ENCODE measurements at places on chromosomes 3 and 15. TPM values are rescaled to one million over a fixed set of nuclear protein-coding genes. Genes with fewer than 3 reads are reported as not detected.
A peak's percentile ranks its signal among the peaks of the same experiment; 100 is the strongest.

GRCh38 chr3:113002679-113003078, 11.9 kb downstream of the GTPBP8 start:
- DNase-seq = no peak

DNA sequence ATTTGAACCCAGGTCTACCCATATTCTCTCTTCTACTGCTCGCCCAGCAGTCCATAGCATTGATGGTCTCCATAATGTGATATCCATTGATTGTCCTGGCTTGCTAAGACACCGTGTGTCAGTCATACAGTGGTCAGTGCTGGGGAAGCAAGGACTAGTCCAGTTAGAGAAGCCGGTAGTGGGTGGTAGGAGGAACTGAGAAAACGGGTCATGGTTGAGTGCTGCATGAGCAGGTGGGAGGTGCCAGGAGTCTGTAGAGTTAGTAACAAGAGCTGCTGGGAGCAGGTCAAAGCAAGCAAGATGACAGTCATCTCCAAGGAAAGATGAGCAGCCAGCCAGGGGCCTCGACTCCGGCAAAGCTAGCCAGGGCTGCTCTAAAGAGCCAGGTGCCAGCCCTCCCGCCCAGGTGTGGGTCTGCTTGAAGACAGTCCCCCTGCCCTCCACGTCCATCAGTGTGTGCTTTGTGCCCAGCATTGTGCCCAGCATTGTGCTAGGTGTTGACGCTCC, 29.5 kb upstream of the USP3 start:
- no peak for DNase-seq

GRCh38 chr3:58723173-58723572, 56.6 kb upstream of the FAM3D start:
- DNase-seq = no peak

DNA sequence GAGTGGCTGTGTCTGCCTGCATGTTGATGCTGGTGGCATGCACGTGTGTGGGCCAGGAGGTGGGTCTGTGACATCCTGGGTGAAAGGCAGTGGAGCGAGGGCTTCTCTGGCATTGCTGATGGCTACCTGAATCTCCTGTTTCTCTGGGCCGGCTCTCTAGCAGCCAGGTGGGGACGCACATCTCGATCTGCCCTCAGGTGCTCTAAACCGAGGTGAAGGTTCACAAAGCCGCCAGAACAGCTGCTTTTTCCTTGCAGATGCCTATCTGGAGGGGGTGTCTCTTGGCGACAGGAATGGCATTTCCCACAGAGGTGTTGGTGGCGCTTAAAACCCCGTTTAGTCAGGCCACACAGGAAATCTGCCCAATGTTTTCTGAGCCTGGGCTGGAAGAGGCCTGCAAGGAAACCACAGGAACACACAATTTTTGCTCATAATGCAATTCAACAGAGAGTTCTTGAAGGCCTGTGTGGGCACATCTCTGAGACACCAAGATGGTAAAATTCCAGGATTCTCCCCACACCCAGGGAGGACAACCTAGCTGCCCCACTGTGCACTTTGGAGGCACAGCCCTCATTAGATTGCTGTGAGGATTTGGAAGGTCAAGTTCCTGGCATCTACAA, 11.9 kb downstream of the TMEM158 start:
- no peak for DNase-seq

The RASGRP1 gene
- total RNA-seq = 0.67 TPM

DNA sequence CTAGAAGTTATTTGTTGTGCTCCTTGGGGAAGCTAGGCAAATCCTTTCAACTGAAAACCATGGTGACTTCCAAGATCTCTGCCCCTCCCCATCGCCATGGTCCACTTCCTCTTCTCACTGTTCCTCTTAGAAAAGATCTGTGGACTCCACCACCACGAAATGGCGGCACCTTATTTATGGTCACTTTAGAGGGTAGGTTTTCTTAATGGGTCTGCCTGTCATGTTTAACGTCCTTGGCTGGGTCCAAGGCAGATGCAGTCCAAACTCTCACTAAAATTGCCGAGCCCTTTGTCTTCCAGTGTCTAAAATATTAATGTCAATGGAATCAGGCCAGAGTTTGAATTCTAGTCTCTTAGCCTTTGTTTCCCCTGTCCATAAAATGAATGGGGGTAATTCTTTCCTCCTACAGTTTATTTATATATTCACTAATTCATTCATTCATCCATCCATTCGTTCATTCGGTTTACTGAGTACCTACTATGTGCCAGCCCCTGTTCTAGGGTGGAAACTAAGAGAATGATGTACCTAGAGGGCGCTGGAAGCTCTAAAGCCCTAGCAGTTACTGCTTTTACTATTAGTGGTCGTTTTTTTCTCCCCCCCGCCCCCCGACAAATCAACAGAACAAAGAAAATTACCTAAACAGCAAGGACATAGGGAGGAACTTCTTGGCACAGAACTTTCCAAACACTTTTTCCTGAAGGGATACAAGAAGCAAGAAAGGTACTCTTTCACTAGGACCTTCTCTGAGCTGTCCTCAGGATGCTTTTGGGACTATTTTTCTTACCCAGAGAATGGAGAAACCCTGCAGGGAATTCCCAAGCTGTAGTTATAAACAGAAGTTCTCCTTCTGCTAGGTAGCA, 657 bp downstream of the PATL2 start:
- no peak for DNase-seq

- DNase-seq = no peak
Measured at GRCh38 chr3:146342989-146343388, 92.1 kb upstream of the PLSCR4 start.

- no peak for DNase-seq
Measured at GRCh38 chr3:69828817-69829216, 89.6 kb downstream of the MITF start.

GRCh38 chr3:32147933-32148332, 41.5 kb downstream of the GPD1L start:
- no peak for DNase-seq

DNA sequence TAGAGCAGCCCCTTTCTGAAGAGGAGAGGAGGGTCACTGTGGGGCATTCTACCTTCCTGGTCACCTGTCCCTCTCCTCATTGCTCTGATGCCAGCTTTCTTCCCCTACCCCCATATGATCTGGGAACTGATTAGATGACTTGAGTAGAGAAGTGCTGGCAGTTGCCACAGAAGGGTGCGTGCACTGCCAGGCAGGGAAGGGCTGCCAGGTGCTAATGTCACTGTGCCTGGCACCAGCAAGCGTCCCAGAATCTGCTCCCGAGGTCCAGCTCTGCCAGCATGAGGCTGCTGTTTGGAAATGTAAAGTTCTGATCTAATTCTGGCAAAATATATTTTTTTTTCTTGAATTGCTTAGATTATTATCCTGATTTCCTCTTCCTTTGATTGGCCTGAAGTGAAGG, 52.8 kb downstream of the PPM1L start:
- DNase-seq = no peak

The CCNB2 gene
- total RNA-seq = 0.24 TPM

GRCh38 chr15:47552978-47553608, 164.2 kb upstream of the SEMA6D start:
- no peak for DNase-seq

DNA sequence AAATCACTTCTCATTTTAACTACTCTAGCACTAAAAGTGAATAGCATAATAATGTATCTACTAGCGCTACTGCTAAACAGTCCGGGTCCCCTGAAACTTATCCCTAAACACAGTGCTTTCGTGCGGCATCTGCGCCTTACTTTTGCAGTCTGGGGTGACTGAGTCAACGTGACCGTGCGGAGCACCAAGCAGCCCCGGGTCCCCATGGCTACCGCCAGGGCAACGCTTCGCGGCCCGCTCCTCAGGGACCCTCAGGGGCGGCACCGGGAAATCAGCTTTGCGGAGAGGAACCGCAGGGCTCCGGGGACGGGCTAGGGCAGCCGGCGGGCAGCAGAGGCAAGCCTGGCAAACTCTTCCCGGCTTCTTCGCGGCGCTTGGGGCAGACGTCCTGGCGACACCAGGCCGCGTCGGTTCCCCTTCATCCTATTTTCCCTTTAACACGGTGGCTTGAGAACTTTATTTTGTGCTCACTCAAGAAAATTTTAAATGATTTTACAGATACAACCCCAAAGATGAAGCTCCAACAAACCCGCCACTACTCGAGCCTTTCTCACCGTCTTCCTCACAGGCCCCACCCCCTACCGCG, 757 bp upstream of the DIPK2A start:
- DNase-seq = peak; percentile 88

DNA sequence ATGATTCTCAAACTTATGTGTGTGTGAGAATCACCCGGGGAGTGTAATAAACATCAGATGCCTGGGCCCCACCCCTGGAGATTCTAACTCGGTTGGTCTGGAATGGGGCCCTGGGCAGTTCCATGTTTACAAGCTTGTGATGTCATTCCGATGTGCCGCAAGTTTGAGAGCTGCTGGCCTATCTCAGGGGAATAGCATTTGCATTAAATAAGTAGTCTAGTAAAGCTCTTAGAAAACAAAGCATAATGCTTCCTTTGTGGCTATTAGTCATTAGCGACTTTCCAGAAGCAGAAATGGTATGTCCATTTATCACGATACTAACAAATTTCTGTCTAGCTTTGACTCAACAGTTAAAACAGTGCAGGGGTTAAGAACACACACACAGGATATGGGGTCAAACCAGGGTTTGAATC, 20.9 kb downstream of the PGBD4 start:
- no peak for DNase-seq

The VIPR1 gene
- total RNA-seq = 2.2 TPM

- no peak for DNase-seq
Measured at GRCh38 chr3:124837065-124837464, 50.1 kb downstream of the ITGB5 start.

DNA sequence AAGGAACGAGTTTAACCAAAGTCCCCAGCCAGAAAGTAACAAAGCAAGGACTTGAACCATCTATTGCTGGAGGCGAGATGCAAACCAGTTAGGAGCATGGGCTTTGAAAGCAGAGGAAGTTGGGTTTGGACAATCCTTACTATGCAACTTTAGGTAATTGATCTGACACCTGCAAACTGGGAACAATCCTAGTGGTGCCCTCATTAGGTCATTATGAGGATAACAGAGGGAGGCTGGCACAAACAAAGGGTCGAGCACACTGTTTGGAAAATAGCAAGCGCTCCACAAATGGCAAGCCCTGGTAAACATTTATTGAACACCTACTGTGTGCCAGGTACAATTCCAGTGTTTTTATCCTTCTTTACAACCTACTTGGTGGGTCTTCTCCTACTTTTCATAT, 45.6 kb downstream of the WNT5A start:
- DNase-seq = no peak

The CPNE4 gene
- not detected for total RNA-seq

DNA sequence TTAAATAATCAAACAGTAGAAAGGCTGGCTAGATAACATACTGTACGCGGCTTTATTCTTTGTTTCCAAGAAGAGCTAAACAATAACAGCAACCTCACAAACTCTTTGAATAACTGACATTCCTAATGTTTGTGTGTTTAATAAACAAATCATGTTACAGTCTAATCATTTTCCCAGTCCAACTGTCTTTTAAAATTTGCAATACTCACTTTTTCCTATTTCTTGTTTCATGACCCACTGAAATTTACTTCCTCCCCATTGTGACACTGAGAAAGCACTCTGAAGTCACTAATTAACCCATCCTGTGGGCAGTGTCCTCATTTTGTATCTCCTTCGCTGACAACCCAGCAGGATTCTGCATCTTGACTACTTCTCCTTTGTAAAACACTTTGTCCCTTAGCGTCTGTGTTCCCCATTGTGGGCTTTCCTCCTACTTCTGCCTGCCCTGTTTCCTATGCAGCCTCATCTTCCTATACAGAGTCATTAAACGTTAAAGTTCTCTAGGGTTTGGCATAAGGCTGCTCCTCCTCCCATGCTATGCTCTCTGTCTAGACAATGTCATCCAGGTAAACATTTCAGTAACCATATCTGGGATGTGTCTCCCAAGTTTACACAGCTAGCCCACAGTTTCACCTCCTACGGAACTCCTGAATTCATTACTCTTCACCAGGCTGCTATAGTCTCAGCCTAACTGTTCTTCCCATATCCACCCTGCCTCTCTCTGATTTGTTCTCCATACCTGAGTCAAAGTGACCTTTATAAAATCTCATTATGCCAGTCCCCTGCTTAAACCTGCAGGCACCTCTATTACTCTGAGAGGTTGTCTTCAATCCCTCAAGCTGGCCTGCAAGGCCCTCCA, 148.9 kb downstream of the GREM1 start:
- DNase-seq = no peak

GRCh38 chr3:12237076-12237475, 51.8 kb upstream of the PPARG start:
- no peak for DNase-seq

The ERICH6 gene
- not detected for total RNA-seq

GRCh38 chr15:60708684-60709083, 229.7 kb upstream of the ICE2 start:
- no peak for DNase-seq

GRCh38 chr3:187985647-187986046, 168.3 kb upstream of the LPP start:
- DNase-seq = no peak

DNA sequence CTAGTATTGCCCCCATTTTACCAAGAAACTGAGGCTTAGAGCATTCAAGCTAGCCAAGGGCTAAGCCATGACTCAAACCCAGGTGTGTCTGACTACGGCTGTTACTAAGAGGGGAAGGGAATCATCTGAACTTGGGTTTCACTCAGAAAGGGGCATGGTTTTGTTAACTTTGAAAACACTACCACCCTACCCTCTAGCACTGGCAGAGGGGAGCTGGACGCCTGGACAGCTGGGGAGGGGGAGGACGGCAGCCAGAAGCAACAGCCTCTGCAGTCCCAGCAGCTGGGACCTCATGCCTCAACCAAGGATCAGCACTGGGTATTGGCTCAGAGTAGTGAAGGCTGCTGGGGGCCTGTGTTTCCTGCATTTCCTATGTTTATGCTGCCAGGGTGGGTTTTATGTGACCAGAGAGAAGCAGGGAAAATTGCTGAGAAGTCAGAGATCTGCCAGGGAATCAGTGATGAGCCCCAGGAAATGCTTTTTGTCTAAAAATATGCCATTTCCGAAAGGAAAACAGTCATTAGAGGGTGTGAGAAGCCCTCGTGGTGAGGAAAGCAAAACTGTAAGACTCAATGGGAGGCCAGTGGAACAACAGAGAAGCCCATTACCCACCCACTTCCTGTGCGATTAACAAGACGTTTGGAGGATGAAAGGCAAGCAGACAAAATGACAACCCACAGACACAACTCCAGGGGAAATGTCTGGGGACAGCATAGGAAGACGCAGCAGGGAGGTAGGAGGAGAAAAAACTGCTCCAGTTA, 41.2 kb downstream of the LIPC start:
- DNase-seq = no peak

- DNase-seq = no peak
Measured at GRCh38 chr15:88606070-88606794, 14.9 kb upstream of the AEN start.

The C3orf49 gene
- total RNA-seq = not detected

The GOLGA6L4 gene
- 5.0 TPM for total RNA-seq

The AQP9 gene
- total RNA-seq = 6.6 TPM
